ENCODE measurements at places on chromosomes 4 and X.

- DNase-seq, result no peak
Observed at GRCh38 chrX:153600921-153601320, 2.0 kb upstream of the CCNQ start.

GRCh38 chrX:53004038-53004437 is 44.6 kb upstream of the GPR173 start:
- DNase-seq, result no peak

DNA sequence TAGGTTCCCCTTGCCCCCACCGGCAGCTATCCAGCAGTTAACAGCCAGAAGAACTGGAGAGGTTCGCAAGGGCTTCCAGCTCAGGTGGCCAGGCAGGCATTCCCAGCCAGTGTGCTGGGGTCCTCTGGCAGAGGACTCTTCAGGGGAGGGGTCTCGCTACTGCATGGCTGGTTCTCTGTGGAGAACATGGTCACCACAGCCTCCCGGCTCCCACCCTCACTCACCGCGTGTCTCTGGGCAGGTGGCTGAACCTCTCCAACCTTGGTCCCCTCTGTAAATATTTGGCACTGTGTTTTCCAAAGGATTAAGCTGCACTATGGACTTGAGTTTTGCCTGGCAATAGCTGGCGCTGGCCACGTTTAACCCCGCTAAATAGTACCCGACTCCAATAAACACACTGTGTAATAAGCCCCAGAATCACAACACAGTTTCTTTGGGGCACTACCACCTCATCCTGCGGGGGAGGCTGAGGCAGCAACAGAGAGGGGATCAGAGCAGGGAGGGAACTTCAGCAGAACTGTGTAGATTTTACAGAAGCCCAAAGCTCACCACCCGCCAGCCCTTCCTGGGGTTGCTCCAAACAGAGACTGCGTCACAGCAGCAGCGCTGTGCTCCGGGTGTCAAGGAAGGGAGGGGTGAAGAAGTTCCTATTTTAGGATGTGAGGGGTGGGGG is 15.2 kb downstream of the BCOR start:
- no peak for DNase-seq

- no peak for DNase-seq
Observed at GRCh38 chrX:153496590-153496959, 1.8 kb downstream of the BGN start.

DNA sequence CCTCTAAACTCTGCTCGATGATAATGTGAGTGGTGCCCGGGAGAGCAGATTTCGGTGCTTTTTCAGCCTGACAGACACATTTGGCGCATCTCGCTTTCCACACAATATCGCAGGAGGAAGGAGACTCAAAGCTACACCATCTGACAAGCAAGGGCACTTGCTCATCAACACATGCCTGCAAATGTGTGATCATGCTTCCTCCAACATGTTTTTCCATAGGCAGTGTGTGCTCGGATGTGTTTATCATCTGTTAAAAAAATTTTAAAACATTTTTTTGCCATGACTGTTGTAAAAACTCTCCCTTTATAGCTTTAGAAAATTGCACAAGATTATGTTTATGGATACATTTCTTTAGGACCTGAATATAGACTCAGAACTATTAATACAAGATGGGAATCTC is 170.3 kb upstream of the PUDP start:
- DNase-seq, result no peak

DNA sequence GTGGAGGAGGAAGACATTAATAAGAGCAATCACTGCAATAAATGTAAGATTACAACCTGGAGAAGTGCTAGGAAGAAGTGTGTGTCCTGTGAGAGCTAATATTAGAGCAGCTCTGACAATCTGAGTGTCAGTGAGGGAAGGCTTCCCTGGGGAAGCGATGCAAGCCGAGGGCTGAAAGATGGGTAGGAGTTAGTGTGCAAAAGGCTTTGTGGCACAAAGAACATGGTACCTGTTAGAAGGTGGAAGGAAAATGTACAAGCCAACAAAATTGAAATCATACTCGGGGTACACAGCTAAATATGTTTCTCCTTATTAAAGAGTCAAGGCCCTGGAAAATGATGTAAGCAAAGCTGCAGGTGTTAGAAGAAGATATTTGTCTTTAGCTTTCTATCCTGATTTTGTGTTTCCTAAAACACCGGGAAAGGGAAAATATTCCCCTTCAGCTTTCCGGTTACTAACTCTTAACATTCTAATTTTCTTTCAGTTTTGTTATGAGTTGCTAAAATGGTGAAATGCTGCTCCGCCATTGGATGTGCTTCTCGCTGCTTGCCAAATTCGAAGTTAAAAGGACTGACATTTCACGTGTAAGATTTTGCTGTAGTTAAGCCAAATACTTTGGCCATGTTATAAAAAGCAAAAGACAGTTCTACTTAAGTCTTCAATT is 808 bp downstream of the THAP6 start:
- DNase-seq, result no peak

GRCh38 chrX:110287605-110288004 is 30.3 kb downstream of the AMMECR1 start:
- DNase-seq, result no peak

GRCh38 chr4:155383541-155383940 is 6.8 kb upstream of the MAP9 start:
- no peak for DNase-seq

DNA sequence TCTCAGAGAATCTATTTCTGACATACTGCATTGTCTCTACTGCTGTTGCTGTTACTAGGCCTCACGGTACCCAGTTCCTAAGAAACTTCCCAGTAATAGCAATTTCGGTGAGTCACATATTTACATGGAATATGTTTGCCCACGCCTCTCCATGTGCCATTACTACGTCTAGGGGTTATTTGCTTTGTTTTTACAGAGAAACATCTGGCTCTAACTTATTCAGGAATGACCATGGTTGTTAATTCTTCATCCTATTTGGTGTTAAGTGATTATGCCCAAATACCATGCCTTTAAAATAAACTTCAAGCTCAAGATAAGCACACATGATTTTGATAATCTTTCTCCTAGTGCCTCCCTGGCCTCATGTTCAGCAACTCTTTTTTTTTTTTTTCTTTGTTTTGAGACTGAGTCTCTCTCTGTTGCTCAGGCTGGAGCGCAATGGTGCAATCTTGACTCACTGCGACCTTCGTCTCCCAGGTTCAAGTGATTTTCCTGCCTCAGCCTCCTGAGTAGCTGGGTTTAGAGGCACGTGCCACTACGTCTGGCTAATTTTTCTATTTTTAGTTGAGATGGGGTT is 101.0 kb upstream of the HS3ST1 start:
- DNase-seq, result no peak

GRCh38 chr4:37522996-37523395 is 163.2 kb downstream of the RELL1 start:
- DNase-seq, result no peak

DNA sequence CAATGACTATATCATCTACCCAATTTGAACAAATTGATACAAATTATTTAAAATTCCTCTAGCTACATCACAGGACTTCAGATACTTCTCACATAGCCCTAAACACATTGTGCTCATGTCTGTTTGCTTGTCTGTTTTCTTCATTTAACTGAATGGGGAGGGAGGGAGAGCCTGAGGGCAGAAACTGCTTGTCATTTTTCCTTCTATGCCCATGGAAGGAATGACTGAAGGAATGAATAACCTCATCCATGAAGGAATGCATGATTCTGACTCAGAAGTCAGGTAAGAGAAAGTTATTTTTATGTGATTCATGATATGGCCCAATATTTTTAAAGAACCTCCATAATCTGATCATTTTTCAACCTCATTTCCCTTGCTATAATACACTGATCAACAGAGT is 418.0 kb upstream of the PITX2 start:
- DNase-seq, result no peak

GRCh38 chrX:146863566-146863965 is 49.0 kb upstream of the CXorf51A start:
- no peak for DNase-seq

DNA sequence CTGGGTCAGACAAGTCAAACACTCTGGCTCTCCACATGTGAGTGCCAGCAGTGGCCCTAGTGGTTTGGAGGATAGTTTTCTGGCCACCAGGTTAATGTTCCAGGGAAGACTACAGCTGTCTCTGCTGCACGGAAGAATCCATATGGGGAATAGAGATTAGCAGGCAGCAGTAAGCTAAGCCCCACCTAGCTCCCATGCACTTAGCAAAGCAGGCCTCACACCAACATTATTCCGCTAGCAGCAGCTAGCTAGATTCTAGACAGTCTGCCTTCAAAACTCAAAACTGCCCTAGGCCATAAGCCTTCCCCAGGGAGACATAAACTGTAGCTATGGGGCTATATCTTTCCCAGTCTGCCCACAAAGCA is 203.4 kb downstream of the CHIC1 start:
- no peak for DNase-seq

GRCh38 chr4:82652062-82652461 is 90.3 kb upstream of the TMEM150C start:
- no peak for DNase-seq

All from stimulated activated CD8-positive, alpha-beta memory T cell treated with anti-CD3 and anti-CD28 coated beads, Interleukin-15, amount 100 ng/mL, for 48 hours (primary cell).